Type B pancreatic cell (in vitro differentiated cells): ENCODE measurements at places on chromosomes 4 and X.

- no peak for DNase-seq
Measured at GRCh38 chr4:112058433-112058832, 86.8 kb upstream of the FAM241A start.

DNA sequence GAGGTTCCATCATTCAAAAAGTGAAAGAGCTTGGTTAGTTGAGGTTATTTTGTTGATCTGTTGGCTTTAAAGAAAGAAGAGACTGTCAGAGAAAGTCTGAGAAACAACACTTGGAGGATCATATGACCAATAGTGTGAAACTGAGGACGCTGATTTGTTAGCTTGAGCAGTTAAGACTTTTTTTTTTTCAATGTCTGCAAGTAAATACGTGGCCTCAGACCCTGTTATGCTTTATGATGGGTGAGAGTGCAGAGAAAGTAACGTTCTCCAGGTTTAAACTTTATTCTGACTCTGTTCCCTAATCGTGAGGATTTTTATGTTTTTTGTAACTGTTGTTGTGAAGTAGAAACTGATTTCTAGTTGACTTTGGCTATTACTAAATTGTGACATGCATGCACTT is 45.9 kb downstream of the GAB1 start:
- DNase-seq, result no peak

GRCh38 chrX:115939636-115940160 is 230.8 kb upstream of the AGTR2 start:
- DNase-seq, result no peak

- no peak for DNase-seq
Measured at GRCh38 chr4:146155152-146155724, 20.3 kb upstream of the LSM6 start.

DNA sequence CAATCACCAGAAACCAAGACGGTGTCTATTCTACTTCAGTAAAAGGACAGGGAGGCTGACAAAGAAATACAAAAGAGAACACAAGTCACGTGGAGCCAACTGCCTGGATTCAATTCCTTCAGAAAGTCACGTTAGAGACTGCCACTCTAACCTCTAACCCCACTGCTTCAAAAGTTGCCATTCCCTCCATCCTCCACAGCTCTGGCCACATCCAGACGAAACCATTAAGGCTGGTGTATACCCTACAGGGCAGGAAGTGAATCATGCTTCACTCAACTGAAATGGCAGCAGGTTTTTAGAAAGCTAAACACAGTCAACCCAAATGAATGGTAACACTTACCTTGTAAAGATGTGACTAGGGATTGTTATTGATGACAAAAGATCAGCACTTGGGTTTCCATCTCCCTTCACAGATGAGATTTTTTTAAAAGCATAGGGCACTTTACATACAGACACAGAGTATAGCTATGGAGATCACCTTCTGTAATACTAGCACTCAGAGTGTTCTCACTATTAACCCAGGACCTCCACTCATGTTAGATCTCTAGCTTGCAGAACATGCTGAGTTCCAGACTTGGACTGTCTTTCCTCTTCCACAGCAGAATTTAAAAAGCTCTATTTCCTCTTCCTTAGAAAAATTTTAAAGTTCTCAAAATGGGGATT is 37.4 kb downstream of the MAML3 start:
- DNase-seq, result no peak

- DNase-seq, result no peak
Measured at GRCh38 chrX:150623583-150623982, 55.2 kb downstream of the MTM1 start.

DNA sequence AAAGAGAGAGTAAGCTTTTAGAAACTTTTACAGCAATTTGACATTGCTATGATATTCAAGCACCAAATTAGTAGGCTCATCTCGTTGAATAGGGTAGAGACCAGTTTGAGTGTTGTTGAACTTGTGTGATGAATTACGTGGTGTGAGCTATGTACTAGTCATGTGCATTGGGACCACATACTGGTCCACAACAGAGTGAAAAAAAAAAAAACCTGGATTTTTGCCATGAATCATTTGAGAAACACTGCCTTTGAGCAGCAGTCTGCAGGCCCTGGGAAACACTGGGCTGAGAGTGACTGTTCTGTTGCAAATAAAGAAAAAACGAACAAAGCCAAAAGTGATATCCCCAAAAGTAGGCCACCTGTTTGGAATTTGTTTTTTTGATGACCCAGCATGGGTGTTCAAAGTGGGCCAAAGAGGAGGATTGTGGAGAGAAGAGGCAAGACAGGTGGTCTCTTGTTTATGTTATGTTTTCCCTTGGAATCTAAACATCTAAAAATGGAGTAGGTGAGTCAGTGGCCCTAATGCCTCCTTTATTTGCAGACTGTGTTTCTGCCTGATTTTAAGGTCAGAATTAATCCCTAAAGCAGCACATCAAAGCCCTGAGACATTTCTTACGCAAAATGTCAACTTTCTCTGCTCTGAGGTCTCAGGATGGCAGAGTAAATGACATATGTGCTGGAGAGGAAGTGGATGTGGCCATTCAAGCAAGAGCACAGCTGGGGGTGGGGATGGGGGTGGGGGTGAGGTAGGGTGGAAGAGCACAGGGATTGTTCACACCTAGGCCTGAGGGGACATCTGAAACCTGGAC is 33.5 kb downstream of the TAF7L start:
- DNase-seq, result no peak

GRCh38 chr4:111400741-111401140 is 744.5 kb upstream of the FAM241A start:
- DNase-seq, result no peak

GRCh38 chr4:183995570-183995969 is 90.5 kb downstream of the STOX2 start:
- DNase-seq, result no peak

- DNase-seq, result no peak
Measured at GRCh38 chrX:84108584-84108983, 79.4 kb downstream of the RPS6KA6 start.

DNA sequence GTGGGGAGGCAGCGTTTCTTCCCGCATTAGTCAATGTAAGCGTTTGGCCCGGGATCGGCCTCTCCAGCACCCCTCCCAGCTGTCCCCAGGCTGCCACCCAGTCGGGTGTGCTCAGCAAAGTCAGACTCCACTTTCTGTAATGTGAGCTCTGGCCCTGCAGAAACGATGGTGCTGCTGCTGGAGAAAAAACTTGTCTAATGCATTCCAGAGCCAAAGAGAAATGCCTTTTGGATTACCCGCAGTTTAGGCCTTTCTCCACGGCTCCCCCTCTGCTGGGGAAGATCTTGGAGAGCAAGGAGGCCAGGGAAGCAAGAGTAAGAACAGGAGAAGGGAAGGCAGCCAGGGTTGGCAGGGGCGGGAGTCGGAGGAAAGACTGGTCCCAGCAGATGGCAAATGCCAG is 55.2 kb downstream of the ELF4 start:
- no peak for DNase-seq

DNA sequence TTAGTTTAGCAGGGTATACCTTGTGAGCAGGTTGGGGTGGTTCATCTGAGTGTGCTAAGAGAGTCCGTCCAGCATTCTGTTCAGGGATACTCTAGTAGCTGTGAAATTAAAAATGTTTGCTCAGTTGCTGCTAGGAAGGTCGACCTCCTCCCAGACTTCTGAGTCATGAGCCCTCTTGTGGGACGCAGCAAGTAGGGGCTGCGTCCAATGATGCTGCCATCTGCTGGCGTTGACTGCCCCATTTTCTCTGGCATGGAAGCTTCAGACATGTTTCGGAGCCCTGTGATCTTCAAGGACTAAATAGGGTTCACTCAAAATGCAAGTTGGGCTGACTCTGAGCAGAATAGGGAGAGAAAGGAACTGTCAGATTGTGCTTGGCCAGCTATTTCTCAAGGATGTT is 201.0 kb upstream of the ARSJ start:
- no peak for DNase-seq

DNA sequence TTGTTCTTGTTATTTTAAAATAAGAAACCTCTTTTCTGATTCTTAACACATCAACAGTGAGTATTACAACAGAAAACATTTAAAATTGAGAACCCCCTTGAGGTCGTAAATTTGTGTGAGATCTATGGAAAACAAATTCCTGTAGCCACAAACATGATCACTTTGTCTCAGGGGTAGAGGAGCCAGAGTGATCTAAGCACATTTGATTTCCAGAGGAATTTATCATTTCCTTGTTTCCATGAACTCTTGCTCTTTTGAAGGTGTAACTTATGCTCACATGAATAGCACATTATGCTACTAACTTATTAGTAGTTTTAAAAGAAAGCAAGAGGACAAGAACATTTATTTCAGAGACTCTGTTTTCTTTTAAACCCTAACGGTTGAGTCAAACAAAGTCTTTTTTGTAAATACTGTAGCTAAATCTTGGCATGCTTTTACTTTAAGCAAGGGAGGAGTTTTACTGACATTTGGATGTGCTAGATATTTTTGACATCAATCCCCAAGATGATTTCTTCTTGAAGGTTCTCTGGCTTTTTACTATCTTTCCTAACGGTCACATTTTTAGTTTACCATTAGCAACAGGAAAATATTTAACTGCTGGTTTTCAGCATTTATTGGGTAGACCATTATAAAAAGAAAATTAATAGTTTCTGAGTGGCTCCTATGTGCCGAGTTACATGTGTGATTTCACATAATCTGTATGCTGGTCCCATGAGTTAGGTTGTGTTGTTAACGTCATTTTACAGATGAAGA is 27.9 kb upstream of the ZCCHC12 start:
- DNase-seq, result no peak

DNA sequence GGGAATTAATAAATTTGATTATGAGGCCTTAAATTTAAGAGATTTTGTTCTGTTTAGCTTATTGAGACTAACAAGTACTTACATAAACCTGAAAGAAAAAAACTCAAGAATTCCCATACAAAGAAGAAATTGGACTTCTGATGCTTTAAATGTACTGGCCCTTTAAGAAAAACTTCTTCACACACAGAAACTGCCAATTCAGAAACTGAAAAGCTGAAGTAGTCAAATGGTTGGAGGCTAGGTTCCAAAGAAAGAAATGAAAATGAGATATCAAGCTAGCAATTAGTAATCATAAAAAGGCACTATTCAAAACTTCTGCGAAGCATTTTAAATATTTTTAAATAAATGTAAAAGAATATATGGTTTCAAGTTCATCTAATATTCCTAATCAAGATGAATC is 151.3 kb downstream of the THOC2 start:
- DNase-seq, result no peak

GRCh38 chr4:33085709-33086108 is 2365.5 kb downstream of the PCDH7 start:
- DNase-seq, result no peak

DNA sequence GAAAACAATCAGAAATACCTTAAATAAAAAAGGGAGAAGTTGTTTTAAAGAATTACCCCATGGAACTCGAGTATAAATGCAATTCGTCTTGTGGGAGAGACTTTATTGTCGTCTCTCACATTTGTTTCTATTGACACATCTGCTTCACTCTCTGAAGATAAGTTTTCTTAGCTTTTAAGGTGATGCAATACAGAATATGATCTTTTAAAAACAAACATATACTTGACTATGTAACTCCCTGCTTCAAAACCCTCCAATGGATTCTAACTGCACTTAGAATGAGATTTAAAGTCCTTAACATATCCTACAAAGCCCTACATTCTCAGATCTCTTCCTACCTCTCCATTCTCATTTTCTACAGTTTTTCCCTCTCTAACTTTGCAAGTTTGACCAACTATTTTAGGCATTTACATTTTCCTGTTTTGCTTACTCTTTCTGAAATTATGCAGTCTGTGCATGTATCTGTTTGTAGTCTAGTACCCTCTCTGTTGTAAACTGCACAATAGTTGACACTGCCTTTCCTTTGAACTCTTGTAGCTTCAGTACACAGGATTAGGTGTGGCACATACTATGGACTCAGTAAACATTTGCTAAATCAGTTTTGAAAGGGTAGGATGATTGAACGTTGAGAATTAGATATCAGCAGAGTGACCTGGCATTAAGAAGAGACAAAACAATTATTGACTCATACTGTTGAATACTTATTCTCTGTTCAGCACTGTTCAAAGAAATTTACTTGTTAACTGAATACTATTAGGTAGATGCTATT is 59.8 kb downstream of the AGTR2 start:
- DNase-seq, result no peak

DNA sequence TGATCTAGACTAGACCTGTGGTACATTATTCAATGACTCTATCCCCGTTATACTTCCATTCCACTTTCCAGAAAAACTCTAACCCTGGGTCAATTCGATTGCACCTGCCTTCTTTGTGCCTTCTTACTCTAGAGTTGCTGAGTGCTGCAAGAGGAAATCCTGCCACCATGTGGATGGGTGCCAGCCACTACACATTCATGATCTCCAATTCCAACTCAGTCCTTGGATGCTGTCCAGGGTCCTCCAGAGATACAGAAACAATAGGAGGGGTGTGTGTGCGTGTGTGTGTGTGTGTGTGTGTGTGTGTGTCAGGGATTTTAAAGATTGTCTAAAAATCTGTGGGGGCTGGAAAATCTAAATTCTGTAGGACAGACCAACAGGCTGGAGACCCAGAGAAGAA is 42.9 kb upstream of the INTS6L start:
- no peak for DNase-seq

DNA sequence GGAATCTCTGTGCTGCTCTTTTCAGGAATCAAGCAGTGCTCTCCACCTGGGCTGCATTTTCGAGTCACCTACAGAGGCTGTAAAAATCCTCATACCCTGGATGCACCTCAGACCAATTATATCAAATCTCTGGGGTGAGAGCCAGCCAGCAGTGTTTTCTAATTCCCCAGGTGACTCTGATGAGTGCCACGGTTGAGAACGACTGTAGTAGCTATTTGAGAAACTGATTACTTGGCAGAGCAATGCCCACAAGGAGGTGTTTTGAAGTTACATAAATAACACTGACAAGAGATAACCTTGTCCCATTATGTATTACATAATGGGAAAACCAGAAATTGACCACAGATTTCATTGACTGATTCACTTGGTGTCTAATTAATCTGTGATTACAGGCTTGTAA is 46.8 kb downstream of the CLCN4 start:
- DNase-seq, result no peak

DNA sequence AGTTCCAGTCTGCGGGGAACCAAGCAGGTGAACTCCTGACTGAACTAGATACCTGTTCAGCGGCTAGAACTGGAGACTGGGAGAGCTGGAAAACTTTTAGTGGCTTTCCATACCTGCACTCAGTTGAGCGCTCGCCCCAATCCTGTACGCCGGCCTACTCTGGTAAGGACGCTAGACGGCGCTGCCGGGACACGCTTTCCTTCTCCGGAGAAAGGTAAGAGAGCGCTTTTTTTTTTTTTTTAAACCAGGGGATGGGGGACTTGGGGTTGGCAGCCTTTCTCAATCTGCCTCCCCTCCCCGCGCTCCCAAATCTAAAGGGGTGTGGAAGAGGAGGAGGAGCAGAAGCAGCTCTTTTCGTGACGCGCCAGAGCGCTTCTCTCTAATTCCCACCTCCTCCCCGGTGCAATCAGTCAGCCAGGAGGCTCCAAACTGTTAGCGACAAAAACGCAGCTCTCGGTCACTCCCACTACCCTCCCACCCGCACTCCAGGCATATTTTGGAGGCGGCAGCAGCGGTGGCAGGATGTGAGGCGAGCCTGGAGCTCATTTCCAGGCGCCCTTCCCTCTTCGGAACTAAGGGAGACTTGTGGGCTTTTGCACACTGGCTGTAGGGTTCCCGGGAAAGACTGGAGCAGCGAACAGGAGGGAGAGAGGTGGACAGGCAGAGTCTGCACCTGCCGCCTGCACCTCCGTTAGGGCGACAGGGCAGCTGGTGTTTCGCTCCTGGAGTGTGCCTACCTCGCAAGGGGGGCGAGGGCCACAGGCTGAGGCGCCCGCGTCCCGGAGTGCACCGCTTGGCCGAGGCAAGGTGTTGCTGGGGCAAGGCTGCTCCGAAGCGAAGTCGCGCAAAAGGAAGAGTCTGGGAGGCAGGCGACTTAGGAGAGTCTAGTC is at the start of gene IL1RAPL2:
Gene IL1RAPL2 (plus strand): TSS at position 409 of the 890 bp plus-strand sequence.
- DNase-seq, result peak; percentile 72

GRCh38 chr4:156673483-156673882 is 298.1 kb downstream of the PDGFC start:
- no peak for DNase-seq
